A549 treated with ZK216348 at 1 μM for 4 hours (cell line): ENCODE measurements at places on chromosomes 2 and 18. TPM values are rescaled to one million over a fixed set of nuclear protein-coding genes. Genes with fewer than 3 reads are reported as not detected.

TBC1D8 gene
- total RNA-seq = 69.0 to 106 TPM (median 90.2 TPM) in 5 replicates

RNF125 gene
- total RNA-seq = 0.18 to 1.1 TPM (median 0.47 TPM) in 5 replicates

OTOS gene
- not detected in 5 replicates for total RNA-seq

PLGLB2 gene
- total RNA-seq = 0.36 to 0.42 TPM in 2 of 5 replicates, not detected in the others

MROH2A gene
- 0.18 to 0.22 TPM in 2 of 5 replicates, not detected in the others for total RNA-seq

OSGEPL1 gene
- 2.9 to 5.1 TPM (median 4.4 TPM) in 5 replicates for total RNA-seq

PAX8 gene
- total RNA-seq = 0.49 to 1.5 TPM (median 1.0 TPM) in 5 replicates
